ENCODE measurements at places on chromosomes 5 and 9. TPM values are rescaled to one million over a fixed set of nuclear protein-coding genes. Genes with fewer than 3 reads are reported as not detected.
A peak's percentile ranks its signal among the peaks of the same experiment; 100 is the strongest.

- DNase-seq: no peak
Observed at GRCh38 chr5:106415541-106415940, 1255.2 kb downstream of the EFNA5 start.

GRCh38 chr5:110625376-110625999, 101.0 kb downstream of the TMEM232 start:
- DNase-seq: no peak

- peak; percentile 33 for DNase-seq
Observed at GRCh38 chr5:78771260-78772205, 123.0 kb upstream of the LHFPL2 start.

HABP4 gene
- polyA plus RNA-seq: 11.3 TPM

GRPEL2 gene
- polyA plus RNA-seq: 16.0 TPM

DNA sequence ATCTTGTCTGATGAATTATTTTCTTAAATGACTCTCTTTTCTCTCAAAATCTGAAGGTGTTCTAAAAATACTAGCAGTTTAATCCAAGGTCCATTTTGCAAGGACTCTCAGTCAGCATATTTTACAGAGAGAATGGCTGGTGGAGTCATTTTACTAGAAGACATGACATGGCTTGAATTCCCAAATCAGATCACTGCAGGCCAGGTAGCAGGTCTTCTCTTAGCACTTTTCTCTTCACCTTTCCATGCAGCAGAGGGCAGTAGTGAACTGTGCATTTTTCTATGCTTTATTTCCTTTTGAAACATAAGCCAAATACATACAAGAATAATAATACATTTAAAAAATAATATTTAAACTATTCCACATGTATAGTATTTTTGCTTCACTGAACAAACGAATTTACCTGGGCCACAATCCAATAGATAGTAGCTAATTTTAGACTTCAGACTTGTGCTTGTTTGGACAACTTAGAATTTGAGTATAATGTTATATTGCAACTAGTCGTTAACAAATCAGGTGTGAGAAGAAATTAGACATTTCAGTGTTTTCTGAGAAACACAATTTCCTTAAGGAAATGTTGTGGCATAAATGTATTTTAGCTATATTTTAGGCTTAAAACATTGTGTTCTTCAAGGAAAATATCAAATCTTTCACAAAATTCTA, 289.4 kb upstream of the DAB2 start:
- DNase-seq: peak; percentile 79

- no peak for DNase-seq
Observed at GRCh38 chr5:135383803-135384495, 15.1 kb downstream of the MACROH2A1 start.
